ENCODE measurements at places on chromosomes 6 and 20.
A peak's percentile ranks its signal among the peaks of the same experiment; 100 is the strongest.

- peak; percentile 20 for DNase-seq
Observed at GRCh38 chr6:37530297-37530696, 30.6 kb upstream of the CCDC167 start.

DNA sequence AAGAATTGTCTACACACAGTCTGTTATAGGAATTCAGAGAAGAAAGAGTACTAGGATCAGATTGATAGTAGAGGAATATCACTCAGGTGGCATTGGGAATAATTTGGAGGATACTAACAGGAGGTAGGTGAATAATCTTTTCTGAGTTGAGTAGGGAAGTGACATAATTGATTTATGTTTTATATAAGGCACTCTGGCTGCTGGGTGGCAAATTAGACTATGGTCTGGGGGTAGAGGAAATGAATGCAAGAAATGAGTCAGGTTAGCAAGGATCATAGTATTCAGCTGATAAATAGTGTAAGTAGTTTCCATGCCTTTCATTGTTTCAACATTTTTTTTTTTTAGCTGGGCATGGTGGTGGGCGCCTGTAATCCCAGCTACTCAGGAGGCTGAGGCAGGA lies 113.3 kb downstream of the CDKAL1 start:
- DNase-seq: no peak

DNA sequence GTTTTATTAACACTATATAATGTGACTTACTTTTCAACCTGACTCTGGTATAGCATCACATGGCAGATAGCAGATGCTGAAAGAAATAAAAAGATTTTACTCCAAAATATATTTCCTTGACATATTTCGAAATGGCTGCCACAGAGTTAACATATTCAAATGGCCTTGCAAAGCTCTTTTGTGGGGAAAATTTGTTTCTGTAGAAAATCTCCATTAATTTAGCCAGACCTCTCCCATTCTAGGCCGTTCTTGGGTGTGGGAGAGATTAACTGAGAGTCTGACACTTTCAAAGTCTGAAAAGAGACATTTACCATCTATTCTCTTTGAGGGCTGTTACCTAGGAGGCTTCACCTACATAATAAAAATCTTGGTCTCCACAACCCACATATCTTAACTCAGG lies 217.2 kb downstream of the OTOR start:
- DNase-seq: no peak

DNA sequence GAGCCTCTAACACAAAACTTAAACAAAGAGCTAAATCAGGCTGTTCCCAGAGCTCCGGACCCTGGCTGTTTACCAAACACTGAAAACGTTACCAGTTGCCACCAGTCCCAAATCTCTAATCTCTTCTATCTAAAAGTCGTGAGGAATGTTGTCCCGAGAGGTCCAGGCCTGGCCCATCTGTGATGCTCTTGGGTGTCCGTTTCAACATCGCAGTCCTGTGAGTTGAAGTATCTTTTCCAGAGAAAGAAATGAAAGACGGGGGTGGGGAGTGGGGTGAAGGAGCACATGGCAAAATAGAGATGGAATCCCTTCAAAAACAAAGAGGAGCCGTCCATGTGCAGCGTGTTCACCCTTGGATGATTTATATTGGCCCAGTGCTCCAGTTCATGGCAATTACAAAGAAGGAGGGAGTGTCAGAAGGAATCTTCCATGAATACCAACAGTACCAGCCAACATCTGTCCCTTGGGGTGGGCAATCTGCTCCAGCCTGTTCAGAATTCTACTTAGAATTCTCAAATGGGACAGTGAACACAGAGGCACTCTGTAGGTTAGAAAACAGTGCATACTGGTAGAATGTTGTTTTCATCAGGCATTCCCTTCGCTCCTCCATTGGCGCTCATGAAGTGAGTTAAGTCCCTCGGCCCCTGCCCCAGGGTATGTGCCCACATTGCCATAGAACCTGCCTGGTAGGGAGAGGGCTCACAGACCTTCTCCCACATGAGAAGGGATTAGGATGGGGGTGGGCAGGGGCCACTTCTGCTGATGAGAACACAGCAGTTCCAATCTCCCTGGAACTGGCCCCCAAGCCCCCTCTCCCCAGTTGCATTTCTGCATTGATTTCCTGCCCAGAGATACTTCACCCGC lies 112.1 kb downstream of the LY86 start:
- DNase-seq: no peak

- peak; percentile 61 for DNase-seq
Observed at GRCh38 chr6:12608016-12608860, 108.3 kb upstream of the PHACTR1 start.

- no peak for DNase-seq
Observed at GRCh38 chr6:28886079-28886439, 37.7 kb downstream of the TRIM27 start.

GRCh38 chr6:149754548-149754947 lies 5.0 kb downstream of the PCMT1 start:
- no peak for DNase-seq

DNA sequence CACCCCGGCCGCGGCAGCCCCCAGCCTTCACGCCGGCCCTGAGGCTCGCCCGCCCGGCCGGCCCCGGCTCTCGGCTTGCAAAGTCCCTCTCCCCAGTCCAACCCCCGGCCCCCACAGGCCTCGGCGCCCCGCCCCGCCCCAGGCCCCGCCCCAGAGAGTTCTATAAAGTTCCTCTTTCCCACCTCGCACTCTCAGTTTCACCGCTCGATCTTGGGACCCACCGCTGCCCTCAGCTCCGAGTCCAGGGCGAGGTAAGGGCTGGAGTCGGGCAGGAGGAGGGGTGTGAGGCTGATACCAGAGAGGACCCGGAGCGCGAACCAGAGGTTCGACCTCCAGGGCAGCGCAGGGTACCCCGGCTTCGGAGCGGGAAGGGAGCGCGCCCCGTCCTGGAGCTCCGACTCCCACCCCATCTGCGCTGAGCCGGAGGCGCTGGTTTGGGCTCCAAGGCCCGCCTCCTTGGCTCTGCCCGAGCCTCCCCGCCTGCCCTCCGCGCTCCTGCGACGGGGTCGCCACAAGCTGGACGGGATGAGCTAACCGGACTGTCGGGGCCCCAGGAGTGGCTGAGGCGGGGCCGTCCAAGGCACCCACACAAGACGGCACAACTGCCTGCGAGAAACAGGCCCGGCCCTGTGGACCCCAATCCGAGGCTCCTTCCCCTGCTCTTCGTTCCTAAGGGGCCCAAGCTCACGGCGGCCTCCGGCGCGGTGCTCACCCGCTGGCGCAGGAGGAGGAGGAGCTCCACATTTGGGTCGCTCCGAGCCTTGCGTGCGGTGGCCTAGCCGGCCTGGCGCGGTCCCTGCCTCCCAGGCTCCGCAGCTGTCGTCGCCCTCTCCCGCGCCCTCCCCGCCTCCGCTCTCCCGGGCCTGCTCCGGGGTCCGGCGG lies at the start of gene IRF4:
Gene IRF4, plus strand, starts transcription at position 194 of the 882 bp plus-strand sequence. CDS start 1,401 bp downstream, outside the sequence.
- no peak for DNase-seq

All from NCI-H226 (cell line).